Activated naive CD8-positive, alpha-beta T cell treated with anti-CD3 and anti-CD28 coated beads for 36 hours (primary cell): ENCODE measurements at places on chromosomes 5 and 9.

DNA sequence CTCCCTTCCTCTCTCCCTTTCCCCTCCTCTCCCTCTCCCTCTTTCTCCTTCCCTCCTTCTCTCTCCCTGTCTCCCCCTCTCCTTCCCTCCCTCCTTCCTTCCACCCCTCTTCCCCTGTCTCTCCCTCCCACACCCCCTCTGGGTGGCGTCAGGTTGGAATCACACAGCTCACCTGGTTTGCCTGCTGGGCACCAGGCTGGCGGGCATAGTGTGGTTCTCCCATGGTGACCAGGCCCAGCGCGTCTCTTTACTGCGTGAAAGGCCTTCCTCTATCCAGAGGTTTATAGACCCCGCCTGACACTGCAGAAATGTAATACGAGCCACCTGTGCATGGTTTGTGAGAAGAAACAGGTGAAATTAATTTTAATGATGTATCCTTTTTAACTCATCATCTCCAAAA lies 76.2 kb downstream of the MRPL36 start:
- DNase-seq: no peak

DNA sequence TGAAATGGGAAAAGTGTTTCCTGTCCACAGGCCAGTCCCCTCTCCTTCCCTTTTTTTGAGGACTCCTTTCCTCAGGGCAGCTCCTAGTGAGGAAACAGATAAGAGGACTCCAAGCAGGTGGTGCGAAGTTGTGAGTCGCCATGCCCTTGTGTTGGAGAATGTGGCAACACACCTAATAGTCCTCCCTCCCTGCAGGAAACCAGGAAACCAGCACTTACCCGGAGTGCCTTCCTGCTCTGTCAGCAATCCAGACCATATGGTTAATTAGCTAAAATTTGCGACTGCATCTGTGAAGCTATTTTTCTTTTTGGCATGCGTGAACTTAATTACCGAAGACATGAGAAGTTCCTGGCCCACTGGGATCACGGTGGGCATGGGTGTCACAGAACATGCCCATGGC lies 69.9 kb downstream of the TRIM32 start:
- DNase-seq: no peak

- no peak for DNase-seq
Measured at GRCh38 chr9:129828051-129828450, 4.1 kb upstream of the TOR1A start.

- DNase-seq: no peak
Measured at GRCh38 chr5:139752506-139753473, 42.8 kb upstream of the PSD2 start.

DNA sequence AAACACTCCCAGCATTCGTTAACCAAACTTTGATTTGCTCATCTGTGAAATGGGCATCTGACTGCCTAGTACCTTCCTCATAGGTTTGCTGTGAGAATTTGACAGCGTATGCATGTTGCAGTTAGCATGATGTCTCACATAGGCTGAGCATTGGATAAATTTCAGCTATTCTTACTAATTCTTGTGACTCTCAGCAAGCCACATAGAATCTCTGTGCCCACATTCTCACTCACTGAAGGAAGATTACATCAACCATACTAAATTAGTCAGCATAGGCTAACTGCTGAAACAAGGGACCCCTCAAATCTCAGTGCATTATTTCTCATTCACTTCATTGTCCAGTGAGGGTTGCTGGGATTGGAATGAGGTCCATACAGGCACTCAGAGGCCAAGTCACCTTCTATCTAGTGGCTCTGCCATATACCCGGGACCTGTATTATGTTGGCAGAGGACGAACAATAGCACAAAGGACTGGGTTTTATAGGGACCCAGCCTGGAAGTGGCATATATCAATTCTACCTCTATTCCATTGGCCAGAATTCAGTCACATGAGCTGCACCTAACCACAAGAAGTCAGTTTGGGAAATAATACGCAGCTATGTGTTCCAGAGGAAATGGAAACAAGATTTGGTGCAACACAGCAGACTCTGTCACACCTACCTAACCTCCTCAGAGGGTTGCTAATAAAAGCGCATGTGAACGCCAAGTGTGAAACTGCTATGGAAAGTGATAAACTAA lies 4.2 kb upstream of the PTGER4 start:
- peak; percentile 48 for DNase-seq

GRCh38 chr5:120088836-120089235 lies 375.3 kb upstream of the PRR16 start:
- no peak for DNase-seq

DNA sequence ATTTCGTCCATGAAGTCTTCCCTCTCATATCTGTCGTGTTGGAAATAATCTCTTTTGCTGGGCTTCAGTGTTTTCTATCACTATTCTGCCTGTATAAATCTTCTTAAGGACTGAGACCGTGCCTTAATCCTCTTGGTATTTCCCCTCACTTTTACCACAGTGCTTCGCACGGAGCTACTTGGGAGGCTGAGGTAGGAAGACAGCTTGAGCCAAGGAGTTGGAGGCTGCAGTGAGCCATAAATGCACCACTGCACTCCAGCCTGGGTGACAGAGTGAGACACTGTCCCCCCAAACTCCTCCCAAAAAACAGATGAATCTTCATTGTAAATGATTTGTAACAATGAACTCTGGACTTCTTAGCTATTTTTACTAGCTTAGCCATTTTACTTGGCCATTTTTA lies 57.8 kb downstream of the PHAX start:
- DNase-seq: no peak

DNA sequence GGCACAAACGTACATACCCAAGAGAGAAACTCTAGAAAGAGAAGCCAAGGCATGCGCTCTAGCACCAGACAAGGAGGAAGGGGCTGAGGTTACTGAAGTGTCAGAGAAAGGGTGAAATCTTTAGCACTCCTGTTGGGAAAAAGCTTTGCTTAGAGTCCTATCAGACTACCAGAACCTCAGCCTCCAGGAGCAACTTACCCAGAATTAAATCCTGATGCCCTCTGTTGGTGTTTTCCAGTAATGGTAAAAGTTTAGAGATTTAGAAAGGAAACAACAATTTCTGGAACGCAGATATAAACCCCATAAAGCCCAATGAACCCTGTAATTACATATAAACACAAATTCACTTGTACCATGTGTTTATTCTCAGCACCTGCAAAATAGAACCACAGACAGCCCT lies 33.2 kb upstream of the ASTN2 start:
- DNase-seq: no peak

GRCh38 chr9:82781921-82782392 lies 281.0 kb downstream of the RASEF start:
- no peak for DNase-seq
